Activated CD4-positive, alpha-beta memory T cell treated with anti-CD3 and anti-CD28 coated beads for 36 hours (primary cell): ENCODE measurements at places on chromosomes 5 and 9.

GRCh38 chr9:12813960-12814876 is 39.4 kb downstream of the LURAP1L start:
- no peak for DNase-seq

DNA sequence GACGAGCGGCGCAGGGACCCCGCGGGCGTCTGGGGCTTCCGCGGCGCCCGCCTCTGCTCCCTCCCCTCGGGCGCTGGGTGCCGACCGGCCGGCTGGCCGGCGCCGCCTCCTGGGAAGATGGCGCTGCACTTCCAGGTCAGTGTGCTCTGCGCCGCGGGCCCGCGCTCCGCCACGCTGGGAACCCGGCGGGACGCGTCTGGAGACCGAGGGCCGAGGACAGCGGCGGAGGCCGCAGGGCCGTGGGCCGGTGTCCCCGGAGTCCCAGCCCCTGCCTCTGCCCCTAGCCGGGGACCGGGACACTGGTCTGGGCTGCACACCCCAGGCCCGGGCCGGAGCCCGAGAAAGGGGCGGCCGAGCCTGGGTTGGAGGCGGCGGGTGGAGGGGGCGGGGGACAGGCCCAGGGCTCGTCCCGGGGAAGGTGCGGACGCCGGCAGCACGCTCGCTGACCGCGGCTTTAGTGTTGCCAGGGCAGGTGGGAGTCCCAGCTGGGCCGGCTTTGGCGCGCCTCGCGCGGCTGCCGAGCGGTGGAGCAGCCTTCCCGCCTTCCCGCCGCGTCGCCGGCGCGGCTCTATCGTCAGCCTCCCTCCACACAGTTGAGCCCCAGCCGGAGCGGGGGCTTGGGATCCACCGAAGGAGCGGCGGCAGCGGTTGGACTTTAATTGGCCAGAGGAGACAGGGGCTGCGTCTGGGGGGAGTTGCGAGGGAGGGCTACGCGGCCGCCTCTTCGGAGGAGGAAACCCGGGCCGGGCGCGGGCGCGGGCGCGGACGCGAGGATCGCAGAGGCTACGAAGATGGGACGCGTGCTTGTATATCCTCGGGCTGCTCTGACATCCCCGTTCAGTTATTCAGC is at the start of gene RANBP17:
Gene RANBP17, plus strand, starts transcription at position 102 of the 850 bp plus-strand sequence.
- no peak for DNase-seq

GRCh38 chr5:96875791-96876291 is 459 bp upstream of the ERAP2 start:
- peak; percentile 40 for DNase-seq

- DNase-seq, result no peak
Observed at GRCh38 chr9:24413651-24414050, 132.0 kb downstream of the IZUMO3 start.

DNA sequence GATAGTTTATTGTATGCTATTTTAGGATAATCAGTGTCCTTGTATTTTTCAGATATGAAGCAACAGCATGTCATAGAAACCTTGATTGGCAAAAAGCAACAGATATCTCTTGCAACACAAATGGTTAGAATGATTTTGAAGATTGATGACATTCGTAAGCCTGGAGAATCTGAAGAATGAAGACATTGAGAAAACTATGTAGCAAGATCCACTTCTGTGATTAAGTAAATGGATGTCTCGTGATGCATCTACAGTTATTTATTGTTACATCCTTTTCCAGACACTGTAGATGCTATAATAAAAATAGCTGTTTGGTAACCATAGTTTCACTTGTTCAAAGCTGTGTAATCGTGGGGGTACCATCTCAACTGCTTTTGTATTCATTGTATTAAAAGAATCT is 14.5 kb downstream of the CCT5 start:
- DNase-seq, result no peak

DNA sequence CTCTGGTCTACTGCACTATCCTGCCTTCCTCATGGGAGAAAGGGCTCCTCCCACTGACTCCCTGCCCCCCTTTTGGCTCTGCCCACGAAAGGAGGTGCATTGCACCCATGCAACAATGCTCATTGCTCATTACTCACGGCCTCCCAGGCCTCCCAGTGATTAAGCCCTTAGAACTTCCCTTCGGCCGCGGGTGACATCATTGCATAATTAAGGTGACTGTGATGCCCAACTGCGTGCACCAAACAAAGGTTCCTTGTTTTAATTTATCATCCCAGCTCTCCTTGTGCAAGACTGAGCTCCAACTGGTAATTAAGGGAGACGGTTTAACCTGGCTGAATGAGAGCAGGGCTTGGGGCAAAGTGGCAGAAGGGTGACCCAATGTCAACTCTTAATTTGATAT is 180.4 kb downstream of the GAS1 start:
- DNase-seq, result no peak

- no peak for DNase-seq
Observed at GRCh38 chr9:19145881-19146280, 18.6 kb upstream of the PLIN2 start.

DNA sequence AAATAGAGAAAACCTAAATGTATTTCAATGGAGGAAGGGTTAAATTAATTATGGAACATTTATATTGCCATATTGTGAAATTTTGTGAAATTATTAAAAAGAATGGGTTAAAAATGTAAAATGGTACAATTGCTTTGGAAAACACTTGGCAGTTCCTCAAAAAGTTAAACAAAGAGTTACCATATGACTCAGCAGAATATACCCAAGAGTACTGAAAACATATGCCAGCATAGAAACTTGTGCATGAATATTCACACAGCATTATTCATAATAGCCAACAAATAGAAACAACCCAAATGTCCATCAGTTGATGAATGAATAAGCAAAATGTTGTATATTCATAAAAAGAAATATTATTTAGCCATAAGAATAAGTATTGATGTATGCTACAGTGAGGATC is 181.0 kb upstream of the MAST4 start:
- DNase-seq, result no peak

- peak; percentile 36 for DNase-seq
Observed at GRCh38 chr5:168174376-168174775, 117.1 kb upstream of the WWC1 start.

GRCh38 chr9:127158786-127159324 is 36.4 kb upstream of the ANGPTL2 start:
- DNase-seq, result no peak

- no peak for DNase-seq
Observed at GRCh38 chr5:93034621-93035590, 546.1 kb downstream of the NR2F1-AS1 start.

DNA sequence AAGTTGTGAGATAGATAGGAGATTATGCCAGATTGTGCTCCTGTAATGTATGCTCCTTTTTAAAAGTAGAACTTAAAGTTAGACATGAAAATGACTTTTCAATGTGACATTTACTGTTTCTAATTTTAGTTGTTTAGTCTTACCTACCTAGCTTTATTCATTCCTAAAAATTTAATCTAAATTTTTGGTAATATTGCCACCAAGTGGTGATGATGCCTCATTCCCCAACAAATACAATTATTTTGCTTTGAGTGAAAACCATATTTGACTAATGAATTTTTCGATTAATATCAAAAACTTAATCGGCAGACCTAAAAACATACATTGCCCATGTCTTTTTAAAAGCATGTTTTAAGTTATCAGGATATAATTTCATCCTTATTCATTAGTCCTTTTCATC is 25.6 kb downstream of the PPWD1 start:
- no peak for DNase-seq

DNA sequence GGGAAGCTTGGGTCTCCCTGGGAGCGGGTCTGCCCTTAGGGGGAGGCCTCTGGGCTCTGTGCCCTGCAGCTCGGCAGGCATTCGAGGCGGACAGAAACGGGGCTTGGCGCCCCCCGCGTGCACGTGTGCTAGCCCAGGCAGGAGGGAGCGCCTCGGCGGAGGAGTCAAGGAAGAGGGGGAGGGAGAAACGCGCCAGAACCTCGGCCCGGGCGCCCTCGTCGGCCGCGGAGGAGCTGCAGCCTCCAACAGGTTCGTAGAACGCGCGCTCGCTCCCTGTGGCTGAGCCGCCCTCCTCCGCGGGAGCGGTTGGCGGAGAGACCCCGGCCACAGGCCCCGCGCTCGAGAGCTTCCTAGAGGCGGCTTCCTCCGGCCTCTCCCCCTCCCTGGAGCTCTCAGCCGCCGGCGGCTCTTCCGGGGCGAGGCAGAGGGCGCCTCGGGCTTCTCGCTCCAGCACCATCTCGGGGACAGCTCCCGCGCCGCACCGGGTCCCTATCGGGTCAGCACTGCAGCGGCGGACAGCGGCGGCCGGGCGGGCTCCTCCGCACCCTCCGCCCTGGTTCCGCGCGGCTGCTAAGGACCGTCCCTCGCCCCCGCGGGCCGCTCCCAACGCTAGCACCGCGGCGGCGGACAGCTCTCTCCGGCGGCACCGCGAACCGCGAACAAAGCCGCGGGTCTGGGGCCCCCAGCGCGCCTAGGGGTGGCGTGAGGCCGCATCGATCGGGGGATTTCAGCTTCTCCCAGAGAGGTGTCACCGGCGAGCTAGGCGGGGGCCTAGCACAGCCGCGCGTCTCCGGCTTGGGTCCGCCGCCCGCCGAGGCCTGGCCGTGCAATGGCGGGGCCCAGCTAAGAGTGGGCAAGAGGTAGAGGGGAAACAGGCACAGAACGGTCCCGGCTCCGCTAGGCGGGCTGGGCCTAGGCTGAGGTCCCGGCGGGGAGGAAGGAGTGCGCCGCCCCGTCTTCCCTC is 74.6 kb upstream of the CPLX2 start:
- peak; percentile 90 for DNase-seq

GRCh38 chr9:2602704-2603116 is 18.9 kb upstream of the VLDLR start:
- DNase-seq, result no peak

GRCh38 chr9:89969881-89970639 is 365.2 kb downstream of the GADD45G start:
- peak; percentile 18 for DNase-seq

GRCh38 chr5:66113160-66113559 is 30.9 kb upstream of the SREK1 start:
- DNase-seq, result no peak

- no peak for DNase-seq
Observed at GRCh38 chr5:10892911-10893215, 131.8 kb upstream of the DAP start.

DNA sequence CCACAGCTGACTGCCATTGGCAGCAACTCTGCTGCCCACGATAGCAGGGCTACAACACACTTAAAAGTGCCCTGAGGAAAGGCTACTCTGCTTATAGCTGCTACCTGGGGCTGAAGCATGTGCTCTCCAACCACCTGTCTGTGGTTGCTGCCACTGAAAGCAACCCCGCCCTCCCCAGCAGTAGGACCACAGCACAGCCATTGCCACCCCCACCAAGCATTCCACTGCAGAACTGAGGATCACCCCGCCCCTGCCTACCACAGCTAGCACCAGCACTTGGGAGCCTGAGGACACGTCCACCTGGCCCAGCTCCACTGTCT is 85.8 kb downstream of the LPAR1 start:
- no peak for DNase-seq

DNA sequence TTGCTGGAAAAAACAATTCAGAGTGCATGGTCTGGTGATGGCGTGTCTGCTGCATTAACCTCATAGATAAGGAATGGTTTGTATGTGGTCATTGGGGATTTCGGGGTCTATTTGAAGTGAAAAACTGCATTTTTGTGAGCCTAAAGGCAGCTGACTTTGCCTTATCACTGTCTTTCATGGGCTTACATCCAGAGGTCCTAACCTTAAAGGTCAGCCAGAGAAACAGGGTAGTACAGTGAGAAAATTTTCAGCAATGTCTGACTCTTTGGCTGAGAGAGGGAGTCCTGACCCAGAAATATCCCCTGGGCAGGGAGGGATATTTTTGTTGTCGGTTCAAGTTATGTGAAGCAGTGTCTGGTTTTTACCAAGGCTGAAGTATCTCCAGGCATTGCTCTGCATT is 5.7 kb downstream of the PCSK5 start:
- DNase-seq, result no peak

- no peak for DNase-seq
Observed at GRCh38 chr9:81602887-81603680, 86.3 kb downstream of the TLE1 start.

DNA sequence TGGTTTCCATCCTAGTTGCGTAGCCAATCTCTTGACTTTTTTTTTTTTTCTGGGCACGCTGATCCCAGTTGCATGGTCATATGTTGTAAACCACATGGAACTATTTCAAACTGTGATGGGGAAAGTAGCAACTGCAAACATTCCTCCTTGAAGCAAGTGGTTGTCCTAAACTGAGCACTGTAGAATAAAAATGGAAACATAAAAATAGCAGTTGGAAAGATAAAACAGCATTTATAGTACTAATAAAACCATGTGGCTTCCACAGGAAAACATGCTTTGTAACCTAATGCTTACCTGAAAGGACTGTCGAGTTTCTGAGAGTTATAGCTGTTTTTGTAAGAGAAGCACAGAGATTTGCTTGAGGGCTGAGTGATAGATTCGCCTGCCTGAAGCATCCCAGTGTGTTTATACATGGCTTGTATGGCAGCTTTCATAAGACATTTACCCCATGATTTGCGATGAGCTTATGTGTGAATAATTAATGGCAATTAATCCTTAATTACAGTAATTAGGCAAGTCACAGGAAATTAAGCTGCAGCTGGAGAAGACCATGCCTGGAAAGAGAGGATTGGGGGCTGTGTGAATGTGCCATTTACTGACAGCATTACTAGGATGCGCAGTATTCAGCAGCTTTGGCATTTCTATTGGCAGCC is 136.5 kb downstream of the PBX3 start:
- DNase-seq, result no peak

GRCh38 chr5:58834242-58835225 is 251.7 kb downstream of the RAB3C start:
- no peak for DNase-seq

GRCh38 chr9:81083067-81083466 is 606.3 kb downstream of the TLE1 start:
- DNase-seq, result no peak

DNA sequence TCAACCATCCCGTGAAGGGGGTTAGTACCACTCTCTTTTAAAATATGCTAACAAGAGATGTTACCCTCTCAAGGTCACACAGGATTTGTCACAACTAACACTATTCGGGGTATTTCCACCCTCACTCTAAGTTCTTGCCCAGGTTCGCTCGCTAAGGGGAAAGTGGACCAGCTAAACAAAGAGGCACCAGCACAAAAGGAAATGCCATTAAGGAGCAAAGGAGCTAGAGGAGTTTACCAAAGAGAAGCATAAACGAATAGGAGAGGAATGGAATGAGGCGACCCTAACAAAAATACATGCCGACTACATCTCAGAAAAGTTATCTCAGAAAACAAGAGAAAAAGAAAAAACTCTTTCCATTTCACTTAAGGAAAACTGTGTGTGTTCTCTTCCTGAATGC is 170.9 kb downstream of the DCP2 start:
- no peak for DNase-seq

GRCh38 chr5:155898284-155898683 is 428.7 kb upstream of the SGCD start:
- DNase-seq, result no peak

DNA sequence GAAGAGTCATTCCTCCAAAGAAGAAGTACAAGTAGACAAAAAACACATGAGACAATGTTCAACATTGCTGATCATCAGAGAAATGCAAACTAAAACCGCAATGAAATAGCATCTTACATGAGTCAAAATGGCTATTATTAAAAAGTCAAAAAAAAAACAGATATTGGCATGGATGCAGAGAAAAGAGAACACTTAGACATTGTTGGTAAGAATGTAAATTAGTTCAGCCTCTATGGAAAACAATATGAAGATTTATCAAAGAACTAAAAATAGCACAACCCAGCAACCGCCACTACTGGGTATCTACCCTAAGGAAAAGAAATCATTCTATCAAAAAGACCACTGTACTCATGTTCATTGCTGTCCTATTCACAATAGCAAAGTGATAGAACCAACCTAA is 157.5 kb downstream of the CHSY3 start:
- DNase-seq, result no peak
